T1000 (cell line): ENCODE measurements at places on chromosomes 3 and 15.

DNA sequence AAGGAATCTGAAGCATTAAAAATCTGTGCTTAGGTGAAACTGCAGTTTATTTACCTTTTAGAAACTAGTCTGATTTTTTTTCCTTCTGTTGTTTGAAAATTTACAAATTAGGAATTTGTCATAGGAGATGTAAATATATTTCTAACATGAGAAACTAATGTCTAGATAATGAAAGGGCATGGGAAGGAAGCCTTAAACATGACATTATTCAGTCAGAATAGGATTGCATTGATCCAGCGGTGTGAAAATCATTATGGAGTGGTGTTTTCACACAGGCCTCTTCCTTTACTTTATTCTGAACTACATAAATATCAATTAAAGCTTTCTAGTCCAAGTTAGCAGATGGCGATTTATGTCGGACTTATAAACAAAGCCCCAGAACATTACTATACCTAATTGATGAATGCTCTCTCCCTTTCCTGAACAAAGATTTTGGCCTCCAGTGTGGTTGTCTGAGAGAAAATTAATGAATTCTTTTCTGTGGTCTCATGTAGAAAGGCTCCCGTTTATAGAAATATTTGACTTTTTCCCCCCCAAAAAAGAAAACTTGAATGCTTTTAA lies 37.9 kb downstream of the FNDC3B start:
- no peak for DNase-seq

DNA sequence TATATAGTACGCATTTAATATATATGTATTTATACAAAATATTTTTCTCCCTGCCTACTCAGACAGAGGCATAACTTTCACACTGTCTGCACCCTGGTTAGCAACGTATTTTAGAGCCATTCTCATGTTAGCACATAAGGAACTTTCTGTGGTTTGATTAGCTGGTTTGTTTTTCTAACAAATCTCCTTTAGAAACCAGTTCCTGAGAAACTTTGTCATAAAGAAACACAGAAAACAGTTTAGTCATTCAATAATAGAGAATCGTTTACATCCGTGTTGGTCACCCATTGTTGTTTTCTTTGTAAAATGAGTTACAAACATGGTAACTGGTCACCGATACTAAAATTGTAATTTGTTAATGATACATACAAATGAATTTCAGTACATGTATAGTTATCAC lies 5.9 kb upstream of the NGRN start:
- no peak for DNase-seq

DNA sequence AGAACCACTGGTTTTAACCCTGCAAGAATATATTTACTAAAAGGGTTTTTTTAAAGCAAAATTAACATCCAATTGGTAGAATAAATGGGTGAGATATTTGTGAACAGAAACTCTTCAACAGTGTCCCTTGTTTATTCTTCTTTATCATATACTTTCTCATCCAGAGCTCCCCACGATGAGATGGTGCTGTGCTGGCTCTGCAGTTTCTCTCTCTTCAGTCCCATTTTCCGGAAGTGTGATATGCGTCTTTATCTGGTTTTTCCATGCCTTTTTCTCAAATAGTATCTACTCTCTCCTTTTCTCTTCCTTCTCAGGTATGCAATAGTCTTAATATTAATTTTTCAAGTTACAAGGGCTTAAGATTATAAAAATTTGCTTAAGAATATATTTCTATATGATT lies 1.5 kb downstream of the EAF2 start:
- DNase-seq: no peak

DNA sequence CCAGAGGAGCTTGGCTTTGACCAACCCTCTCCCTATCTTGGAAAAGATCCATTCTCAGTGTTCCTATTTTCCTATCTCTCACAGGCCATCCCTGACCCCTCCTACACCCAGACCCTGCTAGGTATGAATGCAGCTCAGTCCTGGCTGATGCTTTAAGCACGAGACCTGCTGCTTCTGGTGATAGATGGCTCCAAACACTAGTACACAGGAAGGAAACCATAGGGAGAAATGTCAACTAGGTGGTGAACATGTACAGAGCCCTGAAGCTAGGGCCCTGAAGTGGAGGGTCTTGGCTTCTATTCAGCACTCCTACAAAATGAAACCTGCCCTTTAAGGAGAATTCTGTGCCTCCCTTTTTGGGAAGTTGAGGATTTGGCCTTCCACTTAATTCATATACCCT lies 47.4 kb upstream of the MANF start:
- DNase-seq: no peak

- DNase-seq: no peak
Observed at GRCh38 chr3:194740859-194741491, 55.3 kb downstream of the FAM43A start.

- DNase-seq: no peak
Observed at GRCh38 chr15:82158811-82159210, 103.7 kb downstream of the EFL1 start.

- no peak for DNase-seq
Observed at GRCh38 chr15:101192081-101192480, 59.8 kb downstream of the CHSY1 start.

DNA sequence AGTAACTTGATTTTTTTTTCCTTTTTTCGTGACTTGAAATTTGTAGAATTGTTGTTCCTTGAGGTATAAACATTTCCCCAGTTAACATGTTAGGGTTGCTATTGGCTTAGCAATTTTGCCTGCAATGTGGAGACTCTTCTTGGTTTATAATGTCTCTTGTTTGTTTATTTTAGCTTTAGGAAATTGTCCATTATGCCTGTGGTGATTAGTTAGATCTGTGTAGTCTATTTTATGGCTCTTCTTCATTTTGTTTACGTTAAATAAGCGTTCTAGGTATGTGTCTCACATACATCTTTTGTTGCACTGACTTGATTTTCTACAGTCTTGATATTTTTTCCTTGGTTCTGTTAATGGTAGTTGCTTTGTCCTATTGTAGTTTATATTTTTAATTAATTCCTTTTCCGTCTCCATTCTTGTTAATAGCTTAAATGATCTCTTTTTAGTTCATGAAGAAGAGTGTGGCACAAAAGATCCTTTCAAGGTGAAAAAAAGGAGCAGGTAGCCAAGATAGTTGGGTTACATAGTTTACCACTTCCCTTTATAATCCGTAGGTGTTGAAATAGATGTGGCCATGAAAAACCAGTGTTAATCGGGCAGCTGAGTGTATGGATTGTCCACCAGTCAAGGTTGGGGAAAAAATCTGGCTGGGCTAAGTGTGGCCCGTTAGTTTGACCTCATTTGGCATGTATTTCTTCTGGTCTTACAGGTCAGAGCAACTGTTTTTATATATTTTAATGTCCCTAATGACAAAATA lies 12.1 kb downstream of the IQGAP1 start:
- DNase-seq: no peak

DNA sequence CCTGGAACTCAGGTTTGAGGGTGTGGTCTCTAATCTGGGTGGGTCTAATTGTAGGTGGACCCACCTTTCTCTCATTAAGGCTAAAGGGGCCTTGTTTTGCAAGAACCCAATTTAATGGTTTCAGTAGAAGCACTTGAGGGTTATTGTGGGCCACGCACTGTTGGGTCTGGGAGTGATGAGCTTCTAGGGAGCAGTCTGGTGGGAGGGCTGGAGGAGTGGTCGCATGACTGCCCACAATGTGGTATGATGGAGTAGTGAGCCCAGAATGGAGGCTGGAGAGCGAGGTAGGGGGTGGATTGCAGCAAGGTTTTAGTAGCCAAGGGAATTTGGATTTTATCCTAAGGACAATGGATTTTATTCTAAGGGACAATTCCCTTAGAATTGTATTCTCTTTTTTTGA lies 2.7 kb downstream of the TATDN2 start:
- DNase-seq: no peak

- DNase-seq: no peak
Observed at GRCh38 chr15:94274745-94275144, 43.4 kb downstream of the MCTP2 start.

GRCh38 chr15:58549013-58549784 lies 117.4 kb downstream of the LIPC start:
- no peak for DNase-seq

DNA sequence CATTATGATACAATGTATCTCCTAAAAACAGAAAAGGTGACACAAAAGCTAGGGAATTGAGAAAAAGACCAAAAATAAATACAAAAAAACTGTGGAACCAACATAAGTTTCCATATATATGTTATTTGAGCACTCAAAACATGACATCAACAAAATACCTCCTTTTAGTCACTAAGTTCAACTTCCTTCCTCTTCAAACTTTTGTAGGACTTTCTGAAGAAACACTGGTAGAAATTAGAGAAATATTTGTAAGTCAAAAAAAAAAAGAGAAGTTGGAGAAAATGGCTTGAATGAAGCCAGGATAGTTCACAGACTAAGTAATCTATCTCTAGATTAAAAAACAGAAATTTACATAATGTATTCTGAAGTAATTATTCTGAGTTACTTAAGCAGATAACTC lies 208.4 kb upstream of the ALCAM start:
- no peak for DNase-seq

DNA sequence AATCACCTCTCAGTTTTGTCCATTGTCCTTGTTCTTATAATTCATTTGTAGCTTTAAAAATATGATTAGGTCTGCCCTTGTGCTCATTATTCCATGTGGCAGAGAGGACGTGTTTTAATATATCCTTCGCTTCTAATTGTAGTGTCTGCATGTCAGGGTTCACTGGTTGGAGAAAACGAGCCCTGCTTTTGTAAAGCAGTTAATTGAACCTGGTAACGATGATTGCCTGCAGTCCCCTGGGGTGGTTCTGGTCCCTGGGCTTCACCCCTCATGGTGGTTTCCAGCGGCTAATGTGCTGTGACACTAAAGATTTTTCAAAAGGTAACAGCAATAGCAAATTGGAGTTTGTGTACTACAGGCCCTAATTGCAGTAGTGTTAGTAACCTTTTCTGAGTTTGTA lies 299.6 kb downstream of the CACNA2D3 start:
- DNase-seq: no peak

DNA sequence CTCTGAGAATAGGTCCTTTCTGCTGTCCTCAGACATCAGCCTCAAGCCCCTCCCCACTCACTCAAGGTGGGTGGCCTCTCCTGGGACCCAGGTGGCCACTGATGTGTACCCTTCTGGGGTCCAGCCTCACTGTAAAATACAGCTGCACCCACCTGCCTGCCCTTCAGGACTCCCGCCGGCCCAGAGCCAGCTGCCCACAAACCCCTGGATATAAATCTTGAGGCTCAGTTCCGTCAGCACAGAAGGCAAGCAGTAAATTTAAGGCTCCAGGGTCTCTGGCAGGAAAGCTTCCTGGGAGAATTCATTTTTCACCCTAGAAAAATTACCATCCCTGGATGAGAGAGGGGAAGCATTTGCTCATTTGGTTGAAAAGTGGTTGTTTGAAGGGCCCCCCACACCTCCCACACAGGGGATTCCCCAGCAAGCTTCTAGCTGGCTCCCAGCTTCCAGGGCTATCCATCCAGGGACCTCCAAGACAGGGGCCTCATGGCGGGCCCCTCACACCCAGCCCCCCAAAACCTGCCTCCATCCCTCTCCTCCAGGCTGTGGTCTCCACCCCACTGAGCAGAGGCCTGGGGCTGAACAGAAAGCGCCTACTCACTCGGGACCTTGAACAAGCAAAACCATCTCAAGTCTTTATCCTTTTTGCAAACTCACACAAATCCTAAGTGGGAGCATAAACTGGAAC lies 48.4 kb upstream of the GRIP2 start:
- no peak for DNase-seq

- DNase-seq: no peak
Observed at GRCh38 chr3:29764603-29765254, 483.9 kb downstream of the RBMS3 start.

- no peak for DNase-seq
Observed at GRCh38 chr3:197573048-197573767, 17.4 kb upstream of the BDH1 start.
